ENCODE measurements at places on chromosomes 12 and 14.
A peak's percentile ranks its signal among the peaks of the same experiment; 100 is the strongest.

- DNase-seq, result no peak
Measured at GRCh38 chr12:115320451-115320850, 636.5 kb upstream of the TBX3 start.

DNA sequence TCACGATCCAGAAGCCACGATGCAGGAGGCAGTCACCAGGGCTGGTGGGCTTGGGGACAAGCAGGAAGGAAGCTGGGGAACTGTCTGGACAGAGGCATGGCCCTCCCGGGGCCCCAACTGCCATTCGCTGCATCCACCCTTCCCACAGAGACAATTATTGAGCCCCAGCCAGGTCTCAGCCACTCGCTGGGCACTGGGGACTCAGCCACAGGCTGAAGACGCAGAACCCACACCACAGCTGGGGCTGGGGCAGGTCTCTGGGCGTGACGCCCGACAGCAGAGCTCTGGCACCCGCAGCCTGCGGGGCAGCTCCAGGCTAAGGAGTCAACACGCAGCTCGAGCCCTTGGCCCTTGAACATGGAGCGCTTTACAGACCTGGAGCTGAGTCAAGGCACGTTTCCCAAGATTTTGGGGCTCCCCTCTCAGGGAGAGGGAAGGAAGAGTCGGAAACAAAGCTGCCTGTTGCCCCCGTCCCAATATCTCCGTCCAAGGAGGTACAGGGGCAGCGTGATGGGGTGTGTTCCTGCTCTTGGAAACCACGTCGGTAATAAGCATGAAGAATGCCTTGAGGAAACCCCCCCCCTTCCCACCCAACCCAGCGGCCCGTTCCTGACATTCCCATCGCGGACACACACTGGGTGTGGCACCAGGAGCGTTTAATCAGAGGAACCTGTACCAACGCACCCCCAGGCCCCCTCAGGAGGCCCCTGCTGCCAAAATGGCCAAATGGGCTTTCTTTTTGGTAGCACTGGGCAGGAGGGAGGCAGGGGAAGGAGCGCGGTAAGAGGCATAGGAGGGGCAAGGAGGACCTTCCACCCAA lies 6.7 kb downstream of the RIMBP2 start:
- DNase-seq, result no peak

DNA sequence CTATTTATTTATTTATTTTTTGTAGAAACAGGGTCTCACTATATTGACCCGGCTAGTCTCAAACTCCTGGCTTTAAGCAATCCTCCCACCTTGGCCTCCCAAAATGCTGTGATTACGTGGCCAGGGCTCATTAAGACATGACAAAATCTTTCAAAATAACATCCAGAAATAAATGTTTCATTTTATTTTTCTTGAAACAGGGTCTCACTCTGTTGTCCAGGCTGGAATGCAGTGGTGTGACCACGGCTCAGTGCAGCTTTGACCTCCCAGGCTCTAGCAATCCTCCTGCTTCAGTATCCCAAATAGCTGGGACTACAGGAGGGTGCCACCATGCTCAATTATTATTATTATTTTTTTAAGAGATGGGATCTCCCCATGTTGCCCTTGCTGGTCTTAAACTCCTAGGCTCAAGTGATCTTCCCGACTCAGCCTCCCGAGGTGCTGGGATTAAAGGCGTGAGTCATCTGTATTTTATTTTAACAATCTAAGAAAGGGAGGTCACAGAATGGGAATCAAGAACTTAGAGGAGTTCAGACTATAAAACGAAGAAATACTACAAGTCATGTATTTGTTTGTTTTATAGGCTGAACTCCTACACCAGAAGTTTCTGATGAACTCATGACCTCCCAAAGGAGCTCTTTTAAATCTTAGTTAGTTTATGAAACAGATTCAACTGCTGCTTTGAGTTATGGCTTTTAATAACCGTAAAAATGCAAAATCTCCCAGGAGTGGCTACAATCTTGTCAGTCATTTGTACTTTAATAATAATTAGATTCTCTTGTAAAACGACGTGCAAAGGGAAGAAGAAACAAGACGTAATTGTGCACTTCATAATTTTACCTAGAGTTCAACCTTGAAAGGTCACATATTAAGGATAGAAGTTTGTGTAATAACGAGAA lies 2.1 kb upstream of the TMEM263 start:
- DNase-seq, result no peak

DNA sequence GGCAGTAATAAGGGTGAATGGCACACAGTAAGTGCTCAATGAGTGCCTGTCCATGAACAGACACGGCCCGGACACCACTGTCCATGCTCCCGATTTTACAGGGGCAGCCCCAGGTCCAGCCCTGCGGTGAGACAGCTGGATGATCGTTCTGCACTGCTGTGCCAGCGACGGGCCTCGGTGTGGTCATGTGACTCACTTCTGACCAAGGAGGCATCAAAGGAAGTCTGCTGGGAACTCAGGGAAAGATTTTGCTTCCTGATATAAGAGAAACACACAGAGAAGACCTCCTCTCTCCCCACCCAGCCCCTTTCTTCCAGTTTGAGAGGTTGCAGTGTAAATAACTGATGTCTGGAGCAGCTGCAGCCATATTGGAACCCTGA lies 126.6 kb downstream of the SCARB1 start:
- DNase-seq, result no peak

- DNase-seq, result peak; percentile 76
Measured at GRCh38 chr12:100554608-100555077, 18.8 kb upstream of the GAS2L3 start.

DNA sequence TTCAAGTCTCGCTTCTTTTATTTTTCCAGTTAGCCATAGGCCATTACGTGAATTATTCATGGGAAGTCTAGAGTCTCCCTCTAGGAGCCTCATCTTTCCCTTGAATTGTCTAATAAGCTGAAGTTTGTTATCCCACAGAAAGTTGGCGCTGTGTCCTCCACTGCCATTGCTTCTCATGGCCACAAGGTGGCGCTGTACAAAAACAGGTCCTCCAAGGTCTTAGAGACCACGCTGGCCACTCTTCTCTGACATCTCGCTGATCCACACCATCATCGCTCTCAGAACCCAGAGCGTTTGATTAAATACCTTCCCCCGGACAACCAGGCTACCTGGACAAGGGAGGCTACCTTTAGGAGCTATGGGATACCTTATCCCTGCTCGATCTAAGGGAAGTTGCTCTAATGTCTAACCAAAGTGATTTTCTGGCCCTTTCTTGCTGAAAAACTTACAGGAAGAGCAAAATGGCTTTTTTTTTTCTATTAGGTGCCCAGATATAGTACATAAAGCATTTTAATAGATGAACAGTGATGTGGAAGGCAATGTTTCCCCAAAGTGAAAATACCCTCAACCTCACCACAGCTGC lies 110.0 kb downstream of the CCDC60 start:
- peak; percentile 9 for DNase-seq

DNA sequence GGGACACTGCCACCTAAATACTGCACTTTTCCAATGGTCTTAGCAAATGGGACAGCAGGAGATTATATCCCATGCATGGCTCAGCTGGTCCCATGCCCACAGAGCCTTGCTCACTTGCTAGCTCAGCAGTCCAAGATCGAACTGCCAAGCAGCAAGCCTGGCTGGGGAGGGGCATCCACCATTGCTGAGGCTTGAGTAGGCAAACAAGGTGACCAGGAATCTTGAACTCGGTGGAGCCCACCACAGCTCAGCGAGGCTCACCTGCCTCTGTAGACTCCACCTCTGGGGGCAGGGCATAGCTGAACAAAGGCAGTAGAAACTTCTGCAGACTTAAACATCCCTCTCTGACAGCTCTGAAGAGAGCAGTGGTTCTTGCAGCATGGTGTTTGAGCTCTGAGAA lies 370.8 kb upstream of the MGAT4C start:
- no peak for DNase-seq

- no peak for DNase-seq
Measured at GRCh38 chr12:92294676-92295440, 149.2 kb upstream of the BTG1 start.

GRCh38 chr12:116931665-116932064 lies 20.9 kb downstream of the FBXW8 start:
- DNase-seq, result no peak

- no peak for DNase-seq
Measured at GRCh38 chr12:43551971-43552559, at the start of gene ADAMTS20. Gene ADAMTS20 (minus strand): TSS chr12:43552203. CDS start chr12:43551921, 282 bp downstream.

GRCh38 chr12:4280351-4281163 lies 7.0 kb downstream of the CCND2 start:
- DNase-seq, result no peak

DNA sequence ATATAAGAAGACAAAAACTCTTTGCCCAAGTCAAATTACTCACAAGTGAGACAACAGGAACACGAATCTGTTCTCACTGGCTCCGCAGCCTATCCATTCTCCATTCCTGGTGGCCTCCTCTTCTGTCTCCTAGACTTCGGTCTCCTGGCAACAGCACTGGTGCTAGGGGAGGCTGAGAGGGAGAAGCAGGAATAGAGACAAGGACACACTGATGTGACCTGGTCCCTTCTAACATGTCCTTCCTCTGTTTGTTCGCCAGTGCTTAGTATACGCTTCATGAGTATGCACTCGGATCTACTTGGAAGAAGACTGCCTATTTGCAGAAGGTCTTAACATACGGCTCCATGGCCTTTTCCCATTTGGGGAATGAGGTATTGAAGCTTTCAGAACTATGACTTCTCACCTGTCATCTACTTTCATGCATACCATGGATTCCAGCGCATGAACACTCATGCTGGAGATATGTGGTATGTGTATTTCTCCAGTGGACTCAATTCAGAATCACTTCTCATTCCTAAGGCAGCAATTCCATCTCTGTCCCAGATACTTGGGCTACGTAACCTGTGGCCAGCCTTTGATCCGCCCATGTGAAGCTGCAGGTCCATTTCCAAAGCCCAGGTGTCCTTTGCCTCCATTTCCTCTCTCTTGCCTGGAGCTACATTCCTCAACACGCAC lies 33.9 kb downstream of the BHLHE41 start:
- no peak for DNase-seq

DNA sequence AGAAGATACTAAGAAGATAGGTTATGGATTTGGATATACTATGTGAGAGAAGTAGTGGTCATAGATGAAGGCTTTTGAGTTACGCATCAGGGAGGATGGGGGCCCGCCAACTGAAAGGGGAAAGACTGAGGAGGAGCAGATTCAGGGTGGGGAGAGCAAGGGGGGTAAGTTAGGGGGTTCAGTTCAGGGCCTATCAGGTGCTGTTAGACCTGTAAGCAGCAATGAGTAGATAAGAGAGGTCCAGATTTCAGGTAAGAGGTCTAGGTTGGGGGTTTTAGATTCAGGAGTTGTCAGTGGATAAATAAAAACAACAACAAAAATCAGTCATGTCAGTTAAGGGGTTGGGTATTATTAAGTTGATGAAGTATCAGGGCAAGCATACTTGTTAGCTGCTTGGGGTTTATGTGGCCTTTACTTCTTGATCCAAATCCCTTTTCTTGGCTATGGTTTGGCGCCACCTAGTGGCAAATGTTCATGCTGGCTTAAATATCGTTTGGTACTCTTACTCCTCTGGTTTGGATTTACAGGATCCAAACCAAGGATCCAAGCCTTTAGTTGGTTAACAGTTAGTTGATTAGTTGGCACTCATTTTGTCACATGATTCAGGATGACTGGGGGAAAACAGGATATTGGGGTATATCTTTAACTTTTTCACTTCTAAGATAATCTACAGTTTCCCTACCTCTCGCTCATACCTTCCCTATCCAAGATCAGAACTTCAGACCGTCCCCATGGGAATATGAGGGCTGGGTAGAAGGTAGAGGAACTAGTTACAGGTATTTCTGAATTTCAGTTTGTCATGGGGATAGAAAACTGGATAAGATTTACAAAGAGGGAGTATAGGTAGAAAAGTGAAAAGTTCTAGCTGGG lies 65.1 kb downstream of the PCNX1 start:
- peak; percentile 43 for DNase-seq

GRCh38 chr12:80830533-80831088 lies 107.1 kb downstream of the LIN7A start:
- DNase-seq, result no peak

GRCh38 chr14:102066041-102066451 lies 20.8 kb downstream of the HSP90AA1 start:
- DNase-seq, result no peak

DNA sequence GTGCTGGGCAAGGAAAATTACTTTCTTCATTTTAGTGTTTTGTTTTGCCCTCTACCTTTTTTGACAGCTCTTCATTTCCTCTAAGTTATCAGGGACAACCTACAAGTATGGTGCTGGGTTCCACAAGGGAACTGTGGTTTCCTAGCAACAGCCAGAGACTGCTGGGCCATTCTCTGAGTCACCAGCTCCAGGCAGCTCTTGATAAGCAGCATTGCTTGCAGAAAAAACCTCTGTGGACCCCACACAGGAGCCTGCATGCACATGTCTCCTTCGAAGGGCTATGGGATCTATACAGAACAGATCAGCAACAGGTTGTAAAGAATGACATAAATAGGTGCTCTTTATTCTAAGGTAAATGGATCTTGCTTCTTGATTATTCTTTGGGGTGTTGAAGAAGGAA lies 81.0 kb upstream of the CCDC196 start:
- DNase-seq, result no peak

DNA sequence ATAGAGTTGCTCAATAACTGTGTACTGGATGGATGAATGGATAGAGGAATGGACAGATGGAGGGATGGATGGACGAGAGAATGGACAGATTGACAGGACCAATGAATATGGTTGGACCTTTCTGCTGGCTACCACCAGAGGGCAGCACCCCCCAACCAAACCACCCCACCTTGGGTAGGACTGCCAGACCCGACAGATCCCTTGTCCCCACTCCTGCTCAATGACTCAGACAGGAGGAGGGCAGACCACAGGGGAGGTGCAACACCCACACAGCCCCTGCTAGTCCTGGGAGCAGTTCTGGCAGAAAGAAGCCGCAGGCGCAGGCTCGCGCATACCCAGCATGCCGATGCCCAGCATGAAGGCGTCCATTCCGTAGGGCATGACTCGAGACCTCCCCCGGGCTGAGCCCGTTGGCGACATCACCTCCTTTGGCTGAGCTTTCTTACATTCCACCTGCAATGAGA lies 12.4 kb downstream of the MSI1 start:
- DNase-seq, result peak; percentile 58

DNA sequence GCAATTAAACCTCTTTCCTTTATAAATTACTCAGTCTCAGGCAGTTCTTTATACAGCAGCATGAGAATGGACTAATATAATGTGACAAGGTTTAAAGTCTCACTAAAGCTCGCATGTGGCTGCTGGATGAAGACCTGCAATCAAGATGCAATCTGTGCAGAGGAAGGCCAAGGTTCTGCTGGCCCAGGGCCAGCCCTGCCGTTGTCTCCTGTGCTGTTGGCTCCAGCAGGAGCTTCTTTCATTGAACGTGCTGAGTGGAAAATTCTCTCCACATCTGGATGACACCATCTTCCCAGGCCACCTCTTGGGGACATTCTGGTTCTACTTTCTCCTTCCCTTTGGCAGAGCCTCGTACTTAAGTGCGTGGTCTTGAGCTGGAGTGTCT lies 742.2 kb downstream of the VRK1 start:
- no peak for DNase-seq

DNA sequence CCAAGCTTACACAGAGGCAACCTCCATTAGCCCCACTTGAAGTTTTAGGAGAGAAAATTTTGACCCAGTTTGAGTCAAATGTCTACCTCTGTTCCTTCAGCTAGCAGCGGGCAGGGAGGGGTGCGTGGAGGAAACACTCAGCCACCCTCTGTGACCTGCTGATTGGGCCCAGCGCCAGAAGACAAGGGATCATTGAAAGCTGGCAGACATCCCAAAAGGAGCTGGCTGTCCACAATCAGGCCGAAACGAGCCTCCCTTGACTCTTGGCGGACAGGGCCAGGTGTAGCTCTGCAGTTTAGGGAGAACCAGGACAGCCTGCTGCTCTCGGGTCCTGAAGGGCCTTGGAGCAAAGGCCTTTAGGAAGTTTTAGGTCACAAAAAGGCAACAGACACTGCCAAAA lies 41.3 kb downstream of the CD9 start:
- DNase-seq, result no peak

- DNase-seq, result no peak
Measured at GRCh38 chr12:11738450-11738849, 89.0 kb downstream of the ETV6 start.

GRCh38 chr12:21992823-21993222 lies 51.6 kb upstream of the ABCC9 start:
- no peak for DNase-seq
